ENCODE measurements at places on chromosomes 13 and 19.

DNA sequence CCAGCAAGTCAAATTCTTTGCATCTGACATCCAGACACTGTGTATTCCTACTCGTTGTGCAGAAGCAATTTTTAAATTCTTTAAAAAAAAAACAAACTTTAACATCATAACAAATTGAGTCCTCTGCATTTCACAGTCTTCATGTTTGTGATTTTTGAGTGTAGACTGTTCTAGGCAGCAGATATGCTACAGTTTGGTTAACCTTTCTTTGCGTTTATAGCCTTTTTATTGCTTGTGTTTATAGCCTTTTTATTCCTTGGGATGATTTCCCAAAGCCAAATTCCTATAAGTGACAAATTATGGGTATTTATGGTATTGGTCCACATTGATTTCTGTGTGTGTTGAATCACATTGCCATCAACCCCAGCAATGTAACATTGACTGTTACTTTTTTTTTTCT is 14.9 kb upstream of the RNF113B start:
- no peak for DNase-seq

GRCh38 chr13:113840541-113841352 is 23.1 kb downstream of the GAS6 start:
- DNase-seq: no peak

DNA sequence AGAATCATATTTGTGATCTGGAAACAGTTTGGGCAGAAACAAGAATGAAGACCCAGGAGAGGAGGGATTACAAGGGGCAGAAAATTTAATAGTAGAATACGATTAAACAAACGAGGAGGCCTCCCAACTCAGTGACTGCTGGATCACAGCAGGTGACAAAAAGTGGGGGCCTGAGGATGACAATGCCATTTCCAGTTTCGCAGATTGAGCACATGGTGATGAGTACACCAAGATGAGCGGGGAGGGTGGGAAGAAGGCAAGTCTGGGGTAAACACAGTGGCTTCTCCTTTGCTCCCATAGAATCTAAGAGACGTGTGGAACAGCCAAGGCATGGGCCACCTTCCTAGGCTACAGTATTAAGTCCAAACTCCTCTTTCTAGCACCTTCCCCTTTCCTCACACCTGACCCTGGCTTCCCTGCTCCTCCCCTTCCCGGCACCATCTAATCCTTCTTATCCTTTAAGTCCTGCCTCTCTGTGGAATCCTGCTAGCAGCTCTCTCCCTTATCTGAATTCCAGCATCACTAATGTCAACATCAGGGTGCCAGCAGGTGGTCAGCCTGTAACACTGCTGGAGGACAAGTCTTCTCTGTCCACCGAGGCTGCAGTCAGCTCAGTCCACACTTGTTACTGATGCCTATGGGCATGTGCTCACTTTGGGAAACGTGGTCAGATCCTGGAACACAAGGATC is 13.5 kb downstream of the ATP7B start:
- no peak for DNase-seq

DNA sequence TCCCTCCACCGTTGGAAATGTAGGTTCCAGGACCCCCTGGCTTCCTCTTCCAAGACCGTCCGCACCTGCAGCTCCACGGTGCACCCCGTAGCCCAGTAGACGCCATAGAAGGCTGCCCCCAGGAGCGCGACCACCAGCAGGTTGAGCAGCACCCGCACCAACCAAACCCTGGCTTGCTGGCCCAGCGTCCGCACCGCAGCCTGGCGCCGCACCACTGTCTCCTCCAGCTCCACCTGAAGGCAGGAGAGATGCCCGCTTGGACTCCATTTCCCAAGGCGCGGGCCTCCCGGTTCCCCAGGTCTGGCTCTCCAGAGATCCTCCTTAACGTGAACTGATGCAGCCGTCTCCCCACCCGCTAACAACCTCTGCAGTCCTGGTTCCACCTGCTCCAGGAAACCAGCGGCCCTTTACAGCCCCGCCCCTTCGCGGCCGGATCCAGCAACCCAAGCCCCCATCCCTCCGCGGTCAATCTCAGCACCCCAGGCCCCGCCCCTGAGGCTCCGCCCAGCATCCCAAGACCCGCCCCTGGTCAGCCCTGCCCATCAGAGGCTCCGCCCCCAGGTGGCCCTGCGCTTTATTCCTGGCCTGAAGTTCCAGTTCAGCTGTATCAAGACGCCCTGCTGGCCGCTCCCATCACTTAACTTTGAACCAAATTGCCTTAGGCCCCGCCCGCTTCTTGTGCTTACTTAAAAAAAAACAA is 5.0 kb upstream of the LENG1 start:
- DNase-seq: peak; percentile 59

DNA sequence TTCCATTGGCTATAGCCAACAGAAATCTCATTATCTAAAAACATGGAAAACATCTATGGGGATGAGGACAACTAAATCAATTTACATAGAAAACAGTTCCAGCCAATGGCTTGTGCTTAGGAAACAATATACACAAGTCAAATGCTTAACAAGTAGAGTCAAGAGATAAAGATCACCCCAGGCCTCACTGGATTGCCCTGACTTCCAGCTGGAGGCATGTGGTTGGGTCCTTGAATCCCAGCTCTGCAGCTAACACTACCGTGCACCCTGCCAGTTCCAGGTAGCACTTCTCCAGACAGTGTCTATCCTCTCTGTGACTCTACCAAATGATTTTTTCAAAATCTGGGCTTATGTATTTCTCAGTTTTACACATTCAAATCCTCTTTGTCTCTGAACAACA is 80.2 kb downstream of the DOCK9 start:
- no peak for DNase-seq

GRCh38 chr13:42174344-42175162 is 97.4 kb upstream of the AKAP11 start:
- no peak for DNase-seq

DNA sequence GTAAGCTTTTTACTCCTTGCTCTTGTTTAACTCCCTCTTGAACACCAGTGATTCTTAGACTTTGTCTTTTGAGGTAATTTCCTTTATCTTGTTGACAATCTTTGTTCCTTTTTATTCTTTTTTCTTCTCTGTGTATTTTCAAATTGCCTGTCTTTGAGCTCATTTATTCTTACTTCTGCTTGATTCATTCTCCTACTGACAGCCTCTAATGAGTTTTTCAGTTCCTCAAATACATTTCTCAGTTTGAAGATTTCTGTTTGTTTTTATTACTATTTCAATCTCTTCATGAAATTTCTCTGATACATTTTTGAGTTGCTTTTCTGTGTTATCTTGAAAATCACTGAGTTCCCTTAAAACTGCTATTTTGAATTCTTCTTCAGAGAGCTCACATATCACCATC is 154.1 kb downstream of the ATP8A2 start:
- DNase-seq: no peak

GRCh38 chr13:103356226-103356864 is 290.1 kb upstream of the SLC10A2 start:
- DNase-seq: no peak

DNA sequence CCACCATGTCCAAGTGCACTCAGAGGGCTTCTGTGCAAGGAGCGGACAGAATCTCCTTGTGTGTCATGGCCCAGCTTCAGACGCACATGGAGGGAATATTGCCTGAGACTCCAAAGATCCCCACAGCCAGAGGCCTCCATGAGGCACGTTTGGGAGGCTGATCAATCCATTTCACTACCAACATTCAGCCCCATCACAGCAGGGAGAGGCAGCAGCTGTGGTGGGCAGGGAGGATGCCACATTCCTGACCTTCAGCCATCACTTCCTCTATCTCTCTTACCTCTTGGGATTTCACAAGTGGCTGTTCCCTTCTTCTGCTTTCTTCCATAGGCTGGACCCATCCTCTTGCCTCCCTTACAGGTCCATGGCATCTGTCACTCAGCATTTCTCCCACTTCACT is 82.4 kb upstream of the MBNL2 start:
- no peak for DNase-seq

DNA sequence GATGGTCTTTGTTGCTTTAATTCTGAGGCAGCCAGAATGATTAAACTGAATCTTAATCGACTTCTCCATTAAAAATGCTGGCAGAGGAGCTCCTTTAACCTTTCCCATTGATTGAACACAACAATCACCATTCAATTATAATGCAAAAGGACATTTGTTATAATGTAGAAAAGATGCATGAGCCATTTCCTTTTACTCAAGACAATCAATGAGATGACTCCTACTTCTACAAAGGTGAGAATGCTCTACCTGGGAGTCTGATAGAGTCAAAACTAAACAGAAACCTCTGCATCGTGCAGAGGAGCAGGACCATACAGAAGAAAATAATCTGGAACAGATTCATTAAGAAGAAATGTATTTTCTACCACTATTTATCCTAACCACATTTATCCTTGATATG is 253.6 kb upstream of the DACH1 start:
- no peak for DNase-seq

DNA sequence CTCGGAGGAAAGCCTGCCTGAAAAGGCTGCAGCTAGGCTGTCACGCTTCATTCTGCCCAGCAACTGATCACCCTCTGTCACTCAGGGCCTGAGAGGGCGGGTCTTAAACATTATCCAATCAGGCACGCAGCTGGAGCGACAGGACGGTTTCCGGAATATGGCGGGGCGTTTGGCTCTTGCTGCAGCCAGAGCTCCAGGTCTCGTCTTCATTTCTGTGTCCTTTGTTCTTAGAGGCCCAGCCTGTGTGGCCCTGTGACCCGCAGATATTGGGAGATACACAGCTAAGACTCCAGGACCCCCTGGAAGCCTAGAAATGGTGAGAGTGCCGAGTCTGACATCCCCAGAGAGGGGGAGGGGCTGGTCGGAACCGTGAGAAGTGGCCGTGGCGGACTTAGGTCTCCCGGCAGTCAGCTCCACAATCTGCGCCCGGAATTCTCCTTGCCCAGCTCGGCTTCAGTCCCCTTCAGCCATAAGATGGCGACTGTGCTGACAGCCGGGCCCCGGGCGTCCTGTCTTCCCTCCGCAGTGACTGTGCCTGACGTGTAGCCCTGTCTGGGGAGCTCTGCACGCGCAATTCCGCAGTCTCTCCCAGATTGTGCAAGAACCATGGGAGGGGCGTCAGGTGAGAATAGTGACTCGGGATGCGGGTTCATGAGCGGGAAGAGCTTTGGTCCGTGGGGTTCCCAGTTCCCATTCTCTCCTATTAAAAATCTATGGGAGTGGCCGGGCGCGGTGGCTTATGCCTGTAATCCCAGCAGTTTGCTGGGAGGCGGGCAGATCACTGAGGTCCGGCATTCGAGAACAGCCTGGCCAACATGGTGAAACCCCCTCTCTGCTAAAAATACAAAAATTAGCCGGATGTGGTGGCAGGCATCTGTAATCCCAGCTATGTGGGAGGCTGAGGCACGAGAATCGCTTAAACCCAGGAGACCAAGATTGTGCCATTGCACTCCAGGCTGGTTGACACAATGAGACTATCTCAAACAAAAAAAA is at the start of gene ZNF429:
ZNF429 (plus strand) TSS at position 144 of the 993 bp plus-strand sequence; CDS start at position 314, 170 bp downstream.
- peak; percentile 85 for DNase-seq

DNA sequence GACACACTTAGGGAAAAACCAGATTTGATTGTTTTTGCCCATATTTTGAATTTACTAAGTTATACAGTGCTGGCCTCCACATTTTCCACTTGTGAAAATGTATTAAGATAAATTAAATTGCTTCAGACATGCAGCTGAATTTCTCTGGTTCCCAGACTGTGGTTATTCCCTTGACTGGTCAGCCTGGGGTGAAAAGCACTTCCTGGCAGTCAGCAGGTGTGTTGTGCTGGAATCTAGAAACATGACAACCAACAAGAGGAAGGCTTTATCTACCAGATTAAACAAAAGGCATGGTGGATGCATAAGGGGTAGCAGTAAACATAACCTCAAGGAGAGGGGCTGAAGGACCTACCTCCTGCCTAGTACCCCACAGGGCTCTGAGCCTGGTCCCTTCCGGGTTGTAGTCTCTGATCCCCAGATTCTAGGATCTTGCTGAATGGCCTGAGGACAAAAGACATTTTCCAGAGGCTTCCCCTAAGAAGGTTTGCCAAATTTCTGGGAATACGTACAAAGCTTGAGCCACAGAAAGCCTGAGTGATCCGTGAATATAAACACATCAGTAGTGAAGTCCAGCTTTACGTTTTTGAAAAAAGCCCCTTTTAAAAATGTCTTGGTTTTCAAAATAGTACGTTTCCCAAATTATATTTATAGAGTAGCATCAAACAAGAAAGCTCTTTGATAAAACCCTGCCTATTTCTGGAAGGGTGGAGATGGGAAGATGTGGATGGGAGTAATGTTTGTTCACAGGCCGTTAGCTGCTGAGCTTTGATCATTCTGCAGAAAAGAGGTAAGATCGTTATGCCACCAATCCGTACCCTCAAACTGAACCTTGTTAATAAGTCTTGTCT is 133.4 kb downstream of the LACC1 start:
- no peak for DNase-seq

DNA sequence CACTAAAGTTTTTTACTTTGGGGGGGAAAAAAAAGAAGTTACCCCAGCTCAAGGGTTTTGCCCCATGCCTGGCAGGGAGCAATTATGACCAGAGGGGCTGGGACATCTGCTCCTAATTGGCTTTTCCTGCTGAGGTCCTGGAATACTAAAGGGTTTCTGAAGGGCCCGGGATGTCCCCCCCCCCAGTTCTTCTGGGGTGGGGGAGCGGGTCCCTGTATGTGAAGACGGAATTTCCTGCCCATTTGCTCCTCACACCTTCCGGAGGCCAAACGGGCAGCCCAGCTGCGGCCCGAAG is 1.1 kb upstream of the DLL3 start:
- no peak for DNase-seq

DNA sequence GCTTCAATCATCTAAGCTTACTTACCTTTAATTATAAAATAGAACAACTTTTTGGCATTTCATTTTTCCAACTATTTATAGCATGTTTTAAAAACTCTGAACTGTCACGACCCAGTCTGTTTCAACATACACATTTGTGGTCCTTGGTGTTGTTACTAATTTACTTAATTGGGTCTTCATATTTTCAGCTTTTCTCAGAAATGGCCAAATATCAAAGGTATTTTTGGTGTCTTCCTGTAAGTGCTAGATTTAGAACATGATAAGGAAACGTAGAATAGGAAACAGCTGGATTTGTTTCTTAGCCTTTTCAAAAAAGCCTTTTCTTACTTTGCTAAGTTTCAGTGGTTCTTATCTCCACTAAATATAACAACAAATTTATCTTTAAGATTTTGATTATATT is 11.4 kb downstream of the LPAR6 start:
- DNase-seq: no peak

GRCh38 chr19:27767234-27767633 is 1445.7 kb downstream of the UQCRFS1 start:
- DNase-seq: no peak

GRCh38 chr13:24741016-24741662 is 22.8 kb upstream of the RNF17 start:
- DNase-seq: no peak

- DNase-seq: no peak
Observed at GRCh38 chr13:107941345-107942029, 273.8 kb downstream of the LIG4 start.

DNA sequence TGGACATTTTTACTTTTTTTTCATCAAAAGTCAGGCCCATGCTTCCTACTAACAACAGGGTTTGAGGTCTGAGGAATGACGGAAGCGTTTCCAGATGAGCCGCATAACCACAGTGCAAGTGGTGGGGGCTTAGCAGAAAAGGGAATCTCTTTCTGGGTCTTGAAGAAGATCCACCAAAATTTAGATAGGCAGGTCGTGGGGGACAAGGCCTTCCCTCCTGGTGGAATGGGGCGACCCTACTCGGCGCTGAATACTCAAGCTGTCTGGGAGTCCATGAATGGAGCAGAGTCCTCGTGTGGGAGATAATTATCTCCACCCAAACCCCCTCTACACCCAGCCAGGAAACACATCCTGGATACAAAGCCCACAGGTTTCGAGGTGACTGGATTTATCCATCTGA is 36.9 kb downstream of the CARS2 start:
- DNase-seq: no peak

Data from activated T-cell treated with anti-CD3 and anti-CD28 coated beads, Interleukin-2, amount 50 U/mL, for 1 hour (primary cell).